ENCODE measurements at places on chromosomes 12 and 14.

GRCh38 chr14:59728304-59728703, 142.3 kb downstream of the RTN1 start:
- no peak for DNase-seq
- H3K4me1 ChIP-seq, result no peaks in the 10 kb centered on the region
- H3K27me3 ChIP-seq, result no peaks in the 10 kb centered on the region
- H3K36me3 ChIP-seq, result no peaks in the 10 kb centered on the region
- no peak overlapping the region for H3K4me3 ChIP-seq

DNA sequence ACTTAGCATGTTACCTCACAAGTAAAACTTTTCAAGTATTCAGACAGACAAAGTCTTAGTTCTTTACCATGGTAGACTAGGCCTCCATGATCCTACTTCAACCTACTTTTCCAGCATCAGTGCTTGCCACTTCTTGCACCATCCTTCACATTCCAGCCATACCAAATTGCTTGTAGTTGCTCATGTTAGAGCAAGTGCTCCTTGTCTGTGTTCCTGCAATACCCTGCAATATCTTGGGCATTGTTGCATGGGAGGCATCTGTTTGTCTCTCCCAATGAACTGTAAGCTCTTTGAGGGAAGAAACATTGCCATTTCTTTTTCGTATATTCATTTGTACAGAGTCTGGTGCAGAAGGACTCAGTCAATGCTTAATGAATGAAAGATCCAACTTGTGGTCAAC, 78.0 kb downstream of the SRGAP1 start:
- H3K27me3 ChIP-seq, result peaks cover 8% of the 10 kb centered on the region
- no peak overlapping the region for H3K27ac ChIP-seq
- H3K36me3 ChIP-seq, result no peaks in the 10 kb centered on the region
- no peak for DNase-seq
- no peaks in the 10 kb centered on the region for H3K4me1 ChIP-seq

DNA sequence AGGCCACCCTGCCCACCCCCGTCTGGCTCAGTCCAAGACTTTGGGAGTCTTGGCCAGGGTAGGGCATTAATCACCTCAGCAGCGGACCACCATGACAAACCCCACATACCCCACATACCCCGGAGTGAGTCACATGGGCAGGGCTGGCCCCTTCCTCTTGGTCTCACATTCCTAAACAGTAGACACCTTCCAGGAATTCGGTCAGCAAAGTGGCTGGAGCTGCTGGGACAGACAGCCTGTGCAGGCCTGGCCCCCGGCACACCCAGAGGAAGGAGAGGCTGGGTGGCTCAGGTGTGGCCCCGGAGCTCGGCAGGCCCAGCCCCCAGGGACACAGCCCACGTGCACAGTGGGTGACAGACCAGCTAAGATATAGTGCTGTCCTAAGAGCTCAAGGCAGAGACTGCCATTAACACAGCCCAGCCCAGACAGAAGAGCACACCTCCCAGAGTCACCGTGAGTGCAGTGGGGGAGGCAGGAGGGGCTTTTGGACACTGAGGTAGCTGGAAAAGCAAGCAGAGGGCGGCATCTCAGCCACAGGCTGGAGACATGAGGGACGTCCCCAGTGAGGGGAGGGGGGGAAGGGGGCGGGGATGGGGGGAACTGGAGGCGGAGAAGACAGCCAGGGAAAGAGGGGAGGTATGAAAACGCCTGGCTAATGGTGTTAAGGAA, 24.0 kb downstream of the CCDC85C start:
- peaks cover 6% of the 10 kb centered on the region for H3K27me3 ChIP-seq
- H3K4me3 ChIP-seq, result no peak overlapping the region
- H3K27ac ChIP-seq, result no peak overlapping the region
- H3K4me1 ChIP-seq, result peaks cover 5% of the 10 kb centered on the region
- H3K36me3 ChIP-seq, result no peaks in the 10 kb centered on the region

- no peak overlapping the region for H3K4me3 ChIP-seq
- peaks cover 15% of the 10 kb centered on the region for H3K4me1 ChIP-seq
- DNase-seq, result no peak
- H3K27me3 ChIP-seq, result no peaks in the 10 kb centered on the region
Observed at GRCh38 chr12:94182986-94183707, 34.8 kb downstream of the PLXNC1 start.

DNA sequence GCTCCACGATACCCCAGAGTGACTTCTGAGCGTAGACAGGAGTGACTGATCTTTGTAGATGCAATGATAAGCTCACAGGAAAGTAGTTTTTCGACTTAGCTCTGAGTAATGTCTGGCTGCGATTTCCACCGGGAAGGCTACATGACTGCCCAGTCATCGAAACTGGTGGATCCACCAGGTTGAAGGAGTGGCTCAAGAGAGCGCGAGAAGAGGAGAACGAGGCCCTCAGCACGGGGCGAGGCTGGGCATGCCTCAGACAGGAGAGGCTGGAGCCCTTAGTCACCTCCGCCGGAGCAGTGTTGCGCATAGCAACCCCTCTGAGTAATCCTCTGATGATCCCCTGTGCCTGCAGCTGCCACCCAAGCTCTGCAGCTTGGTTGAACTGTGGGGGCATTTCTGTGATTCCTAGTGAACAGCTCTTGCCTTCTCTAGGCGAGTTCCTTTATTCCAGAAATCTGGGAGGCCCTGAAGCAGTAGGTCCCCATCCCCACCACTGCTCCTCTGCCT, 25.6 kb downstream of the ELK3 start:
- no peaks in the 10 kb centered on the region for H3K27me3 ChIP-seq
- no peak overlapping the region for H3K4me3 ChIP-seq
- peaks cover 50% of the 10 kb centered on the region for H3K4me1 ChIP-seq
- peaks cover 10% of the 10 kb centered on the region for H3K36me3 ChIP-seq
- H3K27ac ChIP-seq, result no peak overlapping the region
- no peak for DNase-seq

DNA sequence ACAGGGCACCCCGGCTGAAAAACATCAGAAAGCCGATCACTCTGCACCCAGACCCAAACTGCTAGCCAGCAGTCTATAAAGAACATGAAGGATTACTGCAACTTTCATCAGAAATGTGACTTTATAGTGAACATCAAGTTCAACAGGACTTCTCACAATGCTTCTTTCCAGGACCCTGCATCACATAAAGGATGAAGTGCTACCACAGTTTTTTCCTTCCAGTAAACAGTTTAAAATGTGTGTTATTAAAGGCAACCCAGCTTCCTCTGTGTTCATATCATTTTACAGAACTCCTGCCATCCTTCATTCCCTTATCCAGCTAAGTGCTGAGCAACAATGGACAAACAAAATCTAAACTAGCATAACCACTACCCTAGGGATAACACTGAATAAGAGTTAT, 280.3 kb upstream of the DIO2 start:
- no peaks in the 10 kb centered on the region for H3K27me3 ChIP-seq
- DNase-seq, result no peak
- no peak overlapping the region for H3K27ac ChIP-seq
- H3K4me1 ChIP-seq, result no peaks in the 10 kb centered on the region
- no peak overlapping the region for H3K4me3 ChIP-seq
- peaks cover 4% of the 10 kb centered on the region for H3K36me3 ChIP-seq

GRCh38 chr12:111406474-111407376, 1.0 kb downstream of the SH2B3 start:
- peaks cover 29% of the 10 kb centered on the region for H3K36me3 ChIP-seq
- DNase-seq, result peak; percentile 86

DNA sequence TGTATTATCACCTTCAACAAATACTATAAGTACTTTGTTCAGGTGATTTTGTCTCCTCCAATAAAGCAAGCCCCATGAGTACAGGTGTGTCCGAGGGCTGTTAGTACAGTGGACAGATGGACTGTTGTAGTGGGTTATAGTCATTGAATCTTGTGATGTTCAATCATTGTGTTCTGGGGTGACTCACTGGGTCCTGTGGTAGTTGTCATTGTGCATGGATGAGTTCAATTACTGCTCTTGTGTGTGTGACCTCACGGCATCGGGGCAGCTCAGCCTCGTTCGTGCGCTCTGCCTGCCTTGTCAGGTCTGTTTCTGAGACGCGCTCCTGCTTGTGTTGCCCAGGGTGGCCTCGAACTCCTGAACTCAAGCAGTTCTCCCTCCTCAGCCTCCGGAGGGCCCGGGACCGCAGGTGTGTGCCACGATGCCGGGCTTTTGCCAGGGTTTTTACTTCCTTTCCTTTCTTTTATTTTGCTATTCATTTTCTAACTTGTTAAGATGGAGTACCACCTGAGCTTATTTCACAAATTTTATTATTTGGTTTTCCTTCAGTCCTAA, 72.2 kb downstream of the DDX51 start:
- no peaks in the 10 kb centered on the region for H3K27me3 ChIP-seq
- H3K4me3 ChIP-seq, result peak overlapping the region; percentile 79
- H3K4me1 ChIP-seq, result peaks cover 55% of the 10 kb centered on the region

GRCh38 chr14:55556929-55557623, 22.9 kb upstream of the KTN1 start:
- peaks cover 7% of the 10 kb centered on the region for H3K27me3 ChIP-seq
- H3K4me1 ChIP-seq, result no peaks in the 10 kb centered on the region
- DNase-seq, result no peak
- H3K4me3 ChIP-seq, result no peak overlapping the region

- H3K4me3 ChIP-seq, result no peak overlapping the region
- H3K27ac ChIP-seq, result no peak overlapping the region
- peaks cover 4% of the 10 kb centered on the region for H3K27me3 ChIP-seq
- no peaks in the 10 kb centered on the region for H3K36me3 ChIP-seq
- DNase-seq, result no peak
Observed at GRCh38 chr12:42002563-42002962, 142.1 kb downstream of the GXYLT1 start.

- H3K4me1 ChIP-seq, result peaks cover 61% of the 10 kb centered on the region
- H3K27ac ChIP-seq, result peak overlapping the region; percentile 78
- H3K4me3 ChIP-seq, result peak overlapping the region; percentile 12
- DNase-seq, result no peak
- H3K36me3 ChIP-seq, result peaks cover 76% of the 10 kb centered on the region
Observed at GRCh38 chr12:6459004-6459337, 7.1 kb downstream of the TAPBPL start.

DNA sequence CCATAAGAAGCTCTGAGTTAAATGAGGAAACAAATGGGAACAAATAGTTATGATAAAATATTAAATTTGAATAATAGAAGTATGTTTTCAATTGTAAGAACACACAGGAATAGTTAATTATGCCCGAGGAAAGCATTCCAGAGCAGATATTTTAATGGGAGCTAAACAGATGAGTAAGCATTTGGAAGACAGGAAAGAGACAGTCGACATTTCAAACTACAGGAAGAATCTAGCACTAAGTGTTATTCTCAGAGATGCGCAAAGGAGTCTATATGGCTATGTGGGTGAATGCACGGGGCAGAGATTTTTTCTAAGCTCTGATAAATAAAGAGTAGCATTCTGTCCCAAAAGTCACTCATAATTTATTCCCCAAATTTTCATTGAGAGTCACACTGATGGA, 64.5 kb upstream of the SSTR1 start:
- no peak overlapping the region for H3K4me3 ChIP-seq
- no peak for DNase-seq
- no peak overlapping the region for H3K27ac ChIP-seq
- H3K4me1 ChIP-seq, result no peaks in the 10 kb centered on the region

DNA sequence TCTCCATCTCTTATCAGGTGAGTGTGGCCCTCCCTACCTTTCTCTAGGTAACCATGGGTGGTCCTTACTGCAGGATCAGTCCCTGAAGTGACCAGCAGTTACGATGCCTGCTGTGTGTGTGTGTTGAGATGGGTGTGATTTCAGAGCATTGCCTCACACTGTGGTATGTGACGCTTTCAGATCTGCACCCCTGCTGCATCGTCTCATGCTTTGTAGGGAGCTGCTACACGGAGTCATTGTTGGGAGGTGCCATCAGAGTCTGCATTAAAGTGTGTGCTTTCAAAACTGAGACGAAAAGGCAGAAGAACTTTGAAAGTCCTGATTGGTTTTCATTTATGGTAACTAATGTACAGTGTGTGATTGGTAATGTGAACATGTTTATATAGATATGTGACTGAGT, 150.5 kb downstream of the PELI2 start:
- DNase-seq, result no peak
- H3K27ac ChIP-seq, result no peak overlapping the region
- no peak overlapping the region for H3K4me3 ChIP-seq
- H3K36me3 ChIP-seq, result peaks cover 2% of the 10 kb centered on the region
- no peaks in the 10 kb centered on the region for H3K4me1 ChIP-seq

- H3K36me3 ChIP-seq, result no peaks in the 10 kb centered on the region
- H3K27me3 ChIP-seq, result peaks cover 4% of the 10 kb centered on the region
- H3K4me1 ChIP-seq, result peaks cover 5% of the 10 kb centered on the region
- no peak for DNase-seq
- no peak overlapping the region for H3K27ac ChIP-seq
Observed at GRCh38 chr12:42282294-42282693, 43.6 kb downstream of the ZCRB1 start.

- no peaks in the 10 kb centered on the region for H3K27me3 ChIP-seq
- DNase-seq, result peak; percentile 5
- no peaks in the 10 kb centered on the region for H3K4me1 ChIP-seq
- H3K36me3 ChIP-seq, result peaks cover 11% of the 10 kb centered on the region
- H3K4me3 ChIP-seq, result no peak overlapping the region
- H3K27ac ChIP-seq, result peak overlapping the region; percentile 11
Observed at GRCh38 chr14:61080591-61081010, 99.6 kb downstream of the SLC38A6 start.

GRCh38 chr14:77763978-77764377, 3.0 kb upstream of the SNW1 start:
- no peaks in the 10 kb centered on the region for H3K36me3 ChIP-seq
- no peak overlapping the region for H3K27ac ChIP-seq
- peaks cover 6% of the 10 kb centered on the region for H3K4me1 ChIP-seq
- DNase-seq, result no peak

DNA sequence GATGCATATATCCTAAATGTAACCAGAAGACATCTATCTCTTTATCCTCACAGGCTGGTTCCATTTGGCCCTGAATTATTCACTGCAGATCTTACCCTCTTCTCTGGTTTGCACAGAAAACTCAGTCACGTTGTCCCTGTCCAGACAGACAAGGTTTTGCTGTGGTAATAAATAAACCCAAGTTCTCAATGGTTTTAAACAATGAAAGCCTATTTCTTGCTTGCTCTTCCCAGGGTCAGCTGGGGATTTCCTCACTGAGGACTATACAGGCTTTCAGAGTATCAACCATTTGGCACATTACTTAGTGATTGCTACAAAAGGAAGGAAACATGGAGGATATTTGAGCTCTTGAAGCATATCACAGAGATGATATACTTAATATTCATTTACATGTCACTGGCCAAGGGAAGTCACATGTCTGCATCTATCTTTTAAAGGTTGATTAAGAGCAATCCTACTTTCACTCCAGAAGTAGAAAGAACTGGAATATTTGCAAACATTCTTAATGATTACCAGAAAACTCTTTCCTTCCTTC, 24.4 kb upstream of the E2F7 start:
- no peak overlapping the region for H3K27ac ChIP-seq
- H3K4me1 ChIP-seq, result peaks cover 19% of the 10 kb centered on the region
- peaks cover 5% of the 10 kb centered on the region for H3K27me3 ChIP-seq
- H3K36me3 ChIP-seq, result no peaks in the 10 kb centered on the region
- H3K4me3 ChIP-seq, result no peak overlapping the region

GRCh38 chr12:31591380-31591901, 505 bp upstream of the DENND5B start:
- peak; percentile 35 for DNase-seq
- peak overlapping the region; percentile 96 for H3K27ac ChIP-seq
- no peaks in the 10 kb centered on the region for H3K27me3 ChIP-seq
- H3K4me3 ChIP-seq, result peak overlapping the region; percentile 95
